Brain microvascular endothelial cell (primary cell): ENCODE measurements at places on chromosomes 12 and 14.
A peak's percentile ranks its signal among the peaks of the same experiment; 100 is the strongest.

- DNase-seq = no peak
Measured at GRCh38 chr14:28407996-28408395, 358.6 kb upstream of the FOXG1 start.

DNA sequence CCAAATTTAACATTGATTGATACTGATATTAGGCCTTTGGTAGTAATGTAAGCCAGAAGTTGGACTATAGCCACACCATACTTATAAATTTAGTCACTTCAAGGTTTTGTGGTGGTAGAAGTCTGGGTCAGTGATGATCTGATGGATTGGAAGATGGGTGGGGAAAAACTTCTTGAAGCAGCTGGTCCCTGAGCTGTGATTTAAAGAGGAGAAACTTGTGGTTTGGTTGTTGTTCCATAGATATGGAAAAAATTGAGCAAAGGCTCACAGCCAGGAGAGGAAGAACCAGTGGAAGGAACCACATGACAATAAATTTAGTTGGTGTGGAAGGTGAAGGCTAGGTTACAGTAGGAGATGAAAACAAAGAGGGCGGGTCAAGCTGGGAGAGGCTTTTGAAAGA lies 26.1 kb downstream of the PTHLH start:
- no peak for DNase-seq

GRCh38 chr14:73662487-73662943 lies 17.7 kb downstream of the DNAL1 start:
- peak; percentile 90 for DNase-seq

GRCh38 chr12:29710104-29710503 lies 73.6 kb downstream of the TMTC1 start:
- DNase-seq = no peak

DNA sequence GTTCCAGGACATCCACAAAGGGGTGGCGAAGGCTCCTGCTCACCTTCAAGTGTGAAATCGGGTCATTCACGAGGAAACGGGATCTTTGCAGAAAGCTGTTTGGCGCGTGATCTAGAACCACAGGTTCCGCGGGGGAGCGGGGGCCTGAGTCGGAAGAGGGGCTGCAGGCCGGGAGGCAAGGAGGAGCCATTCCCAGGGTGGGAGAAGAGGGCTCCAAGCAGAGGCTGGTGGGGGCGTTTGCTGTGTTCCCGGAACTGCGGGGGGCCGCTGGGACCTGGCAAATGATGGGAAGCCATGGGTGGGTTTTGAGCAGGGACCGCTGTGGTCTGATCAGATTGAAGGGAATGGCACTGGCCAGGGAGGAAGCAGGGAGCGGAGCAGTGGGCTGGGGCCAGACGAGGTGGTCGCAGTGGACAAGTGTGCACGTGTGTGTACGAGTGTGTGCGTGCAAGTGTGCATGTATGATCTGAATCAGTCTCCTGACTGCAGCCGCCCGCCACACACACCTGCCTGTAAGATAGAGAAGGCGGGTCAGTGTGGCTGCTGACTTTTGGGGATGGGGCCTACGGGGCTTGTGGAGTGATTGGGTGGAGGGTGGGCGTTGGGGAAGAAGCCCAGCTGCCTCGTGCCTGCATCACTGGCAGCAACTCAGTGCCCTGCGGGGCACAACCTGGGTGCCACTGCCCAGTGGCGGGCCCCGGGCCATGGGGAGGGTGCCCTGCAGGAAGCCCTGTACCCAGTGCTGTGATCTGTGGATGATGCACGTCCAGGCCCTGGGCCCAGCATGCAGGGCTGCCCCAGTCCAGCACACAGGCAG lies 141.9 kb downstream of the KIF26A start:
- no peak for DNase-seq

- DNase-seq = peak; percentile 30
Measured at GRCh38 chr12:12560587-12561370, 1.9 kb downstream of the DUSP16 start.
